Vein endothelial cell (primary cell): ENCODE measurements at places on chromosomes 7 and 10. TPM values are rescaled to one million over a fixed set of nuclear protein-coding genes. Genes with fewer than 3 reads are reported as not detected.

Gene DDX50
- total RNA-seq = 29.5 and 32.7 TPM in 2 replicates

Gene RSPH10B2
- 0.38 TPM in 1 of 2 replicates, not detected in the other for total RNA-seq

Gene C10orf67
- total RNA-seq = not detected in 2 replicates

Gene ABCB8
- 28.8 and 31.7 TPM in 2 replicates for total RNA-seq

Gene WASHC2A
- total RNA-seq = 45.7 and 51.5 TPM in 2 replicates

Gene AFAP1L2
- 6.5 TPM in 2 replicates for total RNA-seq

Gene TUBAL3
- total RNA-seq = 1.1 and 1.3 TPM in 2 replicates

Gene CFAP43
- total RNA-seq = 0.10 TPM in 1 of 2 replicates, not detected in the other
